ENCODE measurements at places on chromosomes 5 and 9. TPM values are rescaled to one million over a fixed set of nuclear protein-coding genes. Genes with fewer than 3 reads are reported as not detected.

DNA sequence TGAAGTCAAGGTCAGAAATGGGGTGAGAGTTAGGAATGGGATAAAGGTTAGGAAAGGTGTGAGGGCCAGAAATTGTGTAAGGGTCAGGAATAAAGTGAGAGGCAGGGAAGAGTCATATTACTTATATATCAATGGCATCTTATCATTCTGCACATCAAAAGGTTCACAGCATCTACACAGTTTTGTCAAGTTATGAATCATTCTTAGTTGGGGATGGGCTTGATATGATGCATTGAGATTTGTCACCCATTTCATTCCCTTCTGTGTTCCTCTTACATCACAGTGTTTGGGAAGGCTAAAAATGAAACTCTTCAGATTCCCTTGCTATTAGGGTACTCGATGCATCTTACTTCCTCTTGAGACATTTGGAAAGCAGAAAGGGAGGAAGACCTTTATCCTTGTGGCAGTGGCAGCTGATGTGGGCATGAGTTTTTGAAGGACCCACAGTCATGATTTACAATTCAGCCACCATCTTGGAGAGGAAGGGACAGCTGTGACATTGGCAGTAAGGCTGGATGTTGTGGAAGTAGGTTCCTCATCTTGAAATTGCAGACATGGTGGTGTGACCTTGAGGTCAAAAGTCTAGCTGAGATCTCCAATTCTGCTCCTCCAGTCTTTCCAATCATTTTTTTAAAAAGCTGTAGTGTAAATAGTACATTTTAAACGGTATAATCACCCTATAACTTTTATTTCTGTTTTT, 24.2 kb upstream of the NPR3 start:
- H3K36me3 ChIP-seq = no peaks in the 10 kb centered on the region
- H3K4me1 ChIP-seq = no peaks in the 10 kb centered on the region
- no peaks in the 10 kb centered on the region for H3K27me3 ChIP-seq
- DNase-seq = no peak

The CATSPER3 gene
- total RNA-seq = not detected

DNA sequence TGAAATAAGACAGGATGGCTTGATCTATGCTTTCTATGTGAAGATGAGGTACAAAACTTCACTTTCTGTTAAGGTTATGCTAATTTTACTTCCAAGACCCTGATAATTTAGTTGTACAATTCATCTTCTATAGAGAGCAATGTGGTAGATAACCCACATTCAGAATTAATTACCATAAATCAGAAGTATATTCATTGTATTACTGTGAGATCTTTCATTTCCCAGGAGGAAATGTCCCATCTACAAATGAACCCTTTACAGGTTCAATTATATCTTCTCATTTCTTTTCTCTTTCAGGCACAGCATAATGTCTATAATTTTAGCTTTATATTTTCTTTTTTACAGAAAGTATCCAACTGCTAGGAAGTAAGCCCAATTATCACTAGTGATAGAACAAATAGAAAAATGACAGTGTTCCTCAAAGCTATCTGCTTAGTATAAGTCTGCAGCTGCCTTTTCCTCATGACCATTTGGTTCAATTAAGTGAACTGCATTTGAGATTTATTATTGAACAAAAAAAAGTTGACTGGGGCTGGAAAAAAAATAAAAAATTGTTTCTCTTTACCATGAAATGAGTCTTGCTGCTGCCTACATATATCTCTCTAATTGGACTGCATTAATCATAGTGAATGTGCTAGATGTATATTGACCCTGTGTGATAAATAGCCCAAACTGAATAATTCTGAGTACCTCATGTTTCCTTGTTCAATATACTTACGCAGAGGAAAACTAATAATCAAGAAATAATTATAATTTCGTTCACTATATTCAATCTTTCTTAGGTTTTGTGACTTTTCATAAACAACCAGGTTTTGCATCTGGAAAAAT, 1329.4 kb downstream of the PTPRD start:
- no peak for DNase-seq
- no peaks in the 10 kb centered on the region for H3K36me3 ChIP-seq
- no peak overlapping the region for H3K27ac ChIP-seq
- no peaks in the 10 kb centered on the region for H3K27me3 ChIP-seq

- peak; percentile 3 for DNase-seq
- H3K27ac ChIP-seq = no peak overlapping the region
- peak overlapping the region; percentile 28 for H3K4me3 ChIP-seq
- peaks cover 10% of the 10 kb centered on the region for H3K4me1 ChIP-seq
These were observed 145.6 kb downstream of the FBXL7 start for GRCh38 chr5:15645381-15646160.

- no peak overlapping the region for H3K27ac ChIP-seq
- H3K27me3 ChIP-seq = no peaks in the 10 kb centered on the region
- no peak for DNase-seq
- H3K4me1 ChIP-seq = no peaks in the 10 kb centered on the region
- H3K4me3 ChIP-seq = no peak overlapping the region
These were observed 58.6 kb upstream of the RANBP3L start for GRCh38 chr5:36360307-36360706.

DNA sequence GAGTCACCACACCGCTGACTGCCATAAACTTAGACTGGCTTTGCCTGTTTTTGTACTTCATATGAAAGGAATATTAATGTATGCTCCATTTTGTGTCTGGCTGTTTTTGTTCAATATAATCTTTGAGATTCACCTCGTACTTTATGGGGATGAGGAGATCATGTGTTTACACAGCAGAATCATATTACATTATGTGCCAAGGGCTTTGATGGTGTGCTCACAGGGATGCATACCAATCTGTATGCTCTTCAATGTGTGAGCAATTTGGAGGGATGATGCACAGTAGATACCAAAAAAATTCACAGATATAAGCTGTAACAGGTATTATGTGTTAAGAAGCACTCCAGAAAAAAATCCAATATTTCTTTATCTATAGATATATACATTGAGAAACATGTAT, 113.7 kb downstream of the GABRB2 start:
- H3K4me1 ChIP-seq = peaks cover 4% of the 10 kb centered on the region
- no peaks in the 10 kb centered on the region for H3K27me3 ChIP-seq
- no peak for DNase-seq
- H3K4me3 ChIP-seq = no peak overlapping the region
- no peak overlapping the region for H3K27ac ChIP-seq

DNA sequence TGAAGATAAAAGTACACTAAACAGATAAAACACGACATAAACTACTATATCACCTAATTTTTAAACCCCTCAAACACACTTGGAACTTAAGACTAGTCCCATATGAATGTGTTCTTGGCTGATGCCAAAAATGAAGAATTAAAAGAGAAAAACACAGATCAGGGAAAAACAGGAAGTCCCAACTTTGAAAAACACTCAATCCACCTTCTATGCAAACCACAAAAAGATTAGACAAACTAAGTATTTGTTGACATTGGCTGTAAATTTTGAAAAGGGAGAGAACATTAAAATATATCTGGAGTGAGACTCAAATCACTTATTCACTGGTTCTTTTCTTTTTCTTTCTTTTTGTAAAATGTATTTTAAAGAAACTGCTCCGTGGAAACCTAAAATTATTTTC, 81.4 kb downstream of the ANKH start:
- peaks cover 3% of the 10 kb centered on the region for H3K4me1 ChIP-seq
- no peaks in the 10 kb centered on the region for H3K36me3 ChIP-seq

The IL3 gene
- not detected for total RNA-seq

The EHMT1 gene
- total RNA-seq = 163 TPM

The SLC22A4 gene
- total RNA-seq = 0.60 TPM

The DDX31 gene
- total RNA-seq = 25.2 TPM

DNA sequence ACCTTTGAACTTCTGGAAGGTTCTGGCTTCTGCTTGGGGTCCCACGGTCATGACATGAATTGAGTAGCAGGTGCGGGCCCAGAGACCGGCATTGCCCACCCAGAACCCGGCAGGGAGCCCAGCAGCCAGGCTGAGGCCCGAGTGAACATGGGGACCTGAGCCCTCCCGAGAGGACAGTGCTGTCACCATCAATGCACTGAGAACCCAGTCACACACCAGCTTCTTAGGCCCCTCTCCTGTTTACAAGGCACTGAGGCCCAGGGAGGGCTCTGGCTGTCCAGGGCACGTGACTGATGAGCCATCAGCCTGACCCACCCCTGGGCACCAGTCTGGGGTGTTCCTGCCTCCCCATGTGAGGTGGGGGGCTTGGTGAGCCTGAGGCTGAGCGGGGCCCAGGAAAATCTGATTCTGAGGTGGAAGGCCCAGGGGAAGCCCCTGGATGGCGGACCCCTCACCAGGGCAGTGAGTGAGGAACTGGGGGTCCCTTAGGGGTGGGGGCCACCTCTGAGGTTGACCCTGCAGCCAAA, 60.3 kb upstream of the RNU6ATAC start:
- peaks cover 3% of the 10 kb centered on the region for H3K4me1 ChIP-seq
- H3K4me3 ChIP-seq = no peak overlapping the region
- no peaks in the 10 kb centered on the region for H3K27me3 ChIP-seq
- H3K27ac ChIP-seq = no peak overlapping the region
- DNase-seq = no peak

The ZDHHC11 gene
- 16.6 TPM for total RNA-seq

The KLF4 gene
- total RNA-seq = 3.1 TPM

Measured in H1 (cell line).